HepG2 (cell line): ENCODE measurements at places on chromosomes 4 and X. TPM values are rescaled to one million over a fixed set of nuclear protein-coding genes. Genes with fewer than 3 reads are reported as not detected.

Gene NAA10
- 51.1 and 51.7 TPM in 2 replicates for total RNA-seq

DNA sequence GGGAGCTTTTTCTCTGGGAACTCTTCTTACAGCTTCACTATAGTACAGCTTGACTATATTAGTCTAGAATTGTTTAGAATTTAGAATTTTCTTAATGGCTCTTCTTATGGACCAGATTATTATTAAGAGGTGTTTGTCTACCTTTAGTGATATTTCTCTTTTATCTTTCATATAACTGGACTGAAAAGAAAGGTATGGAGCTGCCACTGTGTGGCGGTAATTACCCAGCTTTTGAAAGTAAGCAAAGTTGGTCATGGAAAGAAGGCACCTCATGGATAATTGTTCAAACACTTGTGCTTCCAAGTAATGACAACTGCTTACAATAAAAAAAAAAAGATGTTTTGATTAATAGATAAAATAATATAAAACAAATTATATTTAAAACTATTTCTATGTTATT, 1112.5 kb downstream of the TECRL start:
- H3K4me1 ChIP-seq: no peaks in the 10 kb centered on the region
- H3K4me3 ChIP-seq: no peak overlapping the region

GRCh38 chr4:182277377-182277776, 34.2 kb downstream of the TENM3 start:
- H3K27ac ChIP-seq: no peak overlapping the region
- peaks cover 4% of the 10 kb centered on the region; the same call in 1 of the 3 replicates for H3K27me3 ChIP-seq
- no peak overlapping the region for H3K4me3 ChIP-seq
- DNase-seq: no peak
- no peaks in the 10 kb centered on the region for H3K4me1 ChIP-seq
- no peaks in the 10 kb centered on the region for H3K36me3 ChIP-seq

DNA sequence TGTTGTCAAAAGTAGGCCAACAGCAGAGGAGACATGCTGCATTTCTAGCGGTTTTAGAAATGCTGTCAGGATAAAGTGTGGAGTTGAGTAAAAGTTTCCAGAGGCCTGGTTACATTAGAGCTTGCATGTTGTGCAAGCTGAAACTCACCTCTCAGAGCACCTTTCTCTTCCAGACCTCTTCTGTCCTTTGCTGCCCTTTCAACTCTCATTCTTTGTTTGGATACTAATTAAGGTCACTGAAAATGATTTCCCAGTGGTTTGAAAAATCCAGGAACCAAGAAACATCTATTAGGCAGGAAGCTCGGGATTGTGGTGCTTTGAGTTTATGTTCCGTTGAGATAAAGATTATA, 426.6 kb downstream of the MAPK10 start:
- peaks cover 33% of the 10 kb centered on the region for H3K4me1 ChIP-seq
- H3K27me3 ChIP-seq: no peaks in the 10 kb centered on the region; the same call in 1 of the 2 replicates
- no peaks in the 10 kb centered on the region for H3K36me3 ChIP-seq
- DNase-seq: no peak
- no peak overlapping the region for H3K4me3 ChIP-seq
- H3K27ac ChIP-seq: no peak overlapping the region

GRCh38 chr4:74555231-74555630, 110.3 kb downstream of the AREG start:
- no peaks in the 10 kb centered on the region for H3K27me3 ChIP-seq
- no peak overlapping the region for H3K27ac ChIP-seq
- H3K4me3 ChIP-seq: no peak overlapping the region
- no peaks in the 10 kb centered on the region for H3K36me3 ChIP-seq
- H3K4me1 ChIP-seq: no peaks in the 10 kb centered on the region
